DMS153 (cell line): ENCODE measurements at places on chromosomes 12 and 14.

GRCh38 chr14:84749191-84749955 is 780.6 kb upstream of the FLRT2 start:
- DNase-seq: no peak

DNA sequence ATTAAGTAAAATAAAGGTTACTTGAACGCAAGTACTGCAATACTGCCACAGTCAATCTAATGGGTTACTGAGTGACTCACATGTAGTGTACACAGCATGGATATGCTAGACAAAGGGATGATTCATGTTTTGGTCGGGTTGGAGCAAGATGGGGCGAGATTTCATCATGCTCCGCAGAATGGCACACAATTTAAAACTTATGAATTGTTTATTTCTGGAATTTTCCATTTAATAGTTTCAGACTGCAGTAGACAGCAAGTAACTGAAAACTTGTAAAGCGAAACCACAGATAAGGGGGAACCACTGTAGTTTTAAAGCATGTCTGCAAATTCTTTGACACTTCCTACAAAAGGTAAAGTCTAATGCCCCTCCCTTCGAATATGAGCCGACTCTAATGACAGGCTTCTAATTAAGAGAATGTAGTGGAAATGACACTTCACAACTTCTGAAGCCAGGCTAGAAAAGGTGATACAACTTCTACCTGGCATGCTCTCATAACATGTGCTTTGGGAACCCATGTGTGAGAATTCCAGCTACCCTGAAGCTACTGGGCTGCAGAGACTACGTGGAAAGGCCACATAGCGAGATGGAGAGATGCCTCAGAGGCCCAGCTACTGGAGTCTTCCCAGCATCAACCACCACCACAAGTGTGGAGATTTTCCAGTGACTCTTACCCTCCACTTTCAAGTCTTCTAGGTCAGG is 13.9 kb upstream of the TCP11L2 start:
- peak; percentile 9 for DNase-seq

- no peak for DNase-seq
Observed at GRCh38 chr12:14827043-14827442, 13.1 kb upstream of the SMCO3 start.

DNA sequence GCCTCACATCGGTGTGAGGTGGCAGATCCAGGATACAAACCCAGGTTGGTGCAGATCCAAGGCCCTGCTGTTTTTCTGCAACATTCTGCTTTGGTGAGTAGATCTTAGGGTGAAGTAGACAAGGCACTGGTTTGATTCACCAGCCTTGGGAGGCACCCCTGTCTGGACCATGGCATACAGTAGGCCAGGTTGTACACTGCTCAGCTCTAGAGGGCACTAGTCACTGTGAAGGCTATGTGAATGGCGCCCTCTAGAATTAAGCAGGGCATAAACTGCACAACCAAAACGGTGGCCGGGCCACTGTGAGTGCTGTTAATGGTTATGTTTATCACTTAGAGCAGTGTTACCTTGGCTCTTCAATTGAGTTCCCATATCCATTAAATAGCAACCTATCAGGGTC is 280.6 kb upstream of the PWP1 start:
- peak; percentile 38 for DNase-seq

- DNase-seq: no peak
Observed at GRCh38 chr14:87698481-87698880, 294.5 kb downstream of the GALC start.

GRCh38 chr14:94145902-94146527 is 16.6 kb upstream of the IFI27L2 start:
- DNase-seq: peak; percentile 86

- DNase-seq: no peak
Observed at GRCh38 chr14:89196545-89196944, 220.5 kb downstream of the FOXN3 start.

DNA sequence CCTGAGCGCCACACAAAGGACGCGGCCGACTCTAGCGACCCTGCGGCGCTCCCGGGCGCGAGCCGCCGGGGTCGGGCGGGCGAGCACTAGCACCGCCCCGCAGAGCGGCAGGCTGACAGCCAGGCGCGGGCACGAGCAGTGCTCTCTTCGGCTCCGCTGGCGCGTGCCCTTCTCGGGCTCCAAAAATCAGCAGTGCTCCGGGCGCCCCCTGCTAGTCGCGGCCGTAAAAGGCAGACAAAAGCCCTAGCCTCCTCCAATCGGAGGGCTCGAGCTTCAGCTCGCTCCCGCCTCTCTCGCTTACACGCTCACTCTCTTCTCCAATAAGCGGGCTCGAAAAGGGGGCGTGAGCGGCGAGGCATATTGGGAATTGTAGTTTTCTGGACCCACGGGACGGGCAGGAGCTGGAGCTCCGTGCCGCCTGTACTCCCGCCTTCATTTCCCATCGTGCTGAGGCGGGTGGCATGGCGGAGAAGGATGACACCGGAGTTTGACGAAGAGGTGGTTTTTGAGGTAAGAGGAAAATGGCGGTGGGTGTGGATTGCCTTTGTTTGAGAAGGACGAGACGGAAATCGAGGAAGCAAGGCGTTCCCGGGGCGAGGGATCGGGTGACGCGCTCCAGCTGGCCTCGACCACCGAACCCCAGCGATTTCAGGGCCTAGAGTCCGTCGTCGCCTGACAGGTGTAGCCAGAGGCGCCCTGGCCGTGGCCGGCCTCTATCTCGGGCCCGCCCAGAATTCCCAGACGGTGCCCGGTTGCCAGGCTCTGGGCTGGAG is at the start of the genes FGD6 and VEZT:
Gene FGD6, minus strand, starts transcription at position 91 of the 773 bp plus-strand sequence. CDS start 227 bp downstream, outside the sequence.
Gene VEZT, plus strand, starts transcription at position 431 of the 773 bp plus-strand sequence. Its CDS starts 44 bp downstream, at position 475.
- DNase-seq: peak; percentile 99

- no peak for DNase-seq
Observed at GRCh38 chr12:225012-225411, 11.1 kb upstream of the SLC6A12 start.

- DNase-seq: no peak
Observed at GRCh38 chr14:36047912-36048311, 128.6 kb downstream of the PTCSC3 start.

- no peak for DNase-seq
Observed at GRCh38 chr12:130780325-130780724, 58.7 kb downstream of the STX2 start.

GRCh38 chr14:64841121-64841651 is 38.5 kb downstream of the SPTB start:
- no peak for DNase-seq

DNA sequence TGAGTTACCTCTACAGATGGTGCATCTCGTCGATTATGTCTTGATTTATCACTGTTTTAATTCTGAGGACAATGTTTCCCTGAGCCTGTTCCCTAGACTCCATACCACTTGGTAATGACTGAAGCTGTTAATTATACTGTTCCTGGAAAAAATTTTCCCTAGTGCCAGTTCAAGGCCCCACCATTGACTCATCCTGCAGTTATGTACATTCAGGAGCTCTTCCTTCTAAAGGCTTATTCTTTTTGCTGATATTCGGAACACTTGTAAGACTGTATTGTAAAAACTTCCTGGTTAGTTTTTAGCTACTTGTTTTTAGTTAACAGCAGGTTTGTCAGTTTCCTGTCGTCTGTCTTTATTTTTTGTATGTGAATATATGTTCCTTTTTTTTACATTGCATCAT is 30.4 kb upstream of the PPP2R5E start:
- DNase-seq: no peak

DNA sequence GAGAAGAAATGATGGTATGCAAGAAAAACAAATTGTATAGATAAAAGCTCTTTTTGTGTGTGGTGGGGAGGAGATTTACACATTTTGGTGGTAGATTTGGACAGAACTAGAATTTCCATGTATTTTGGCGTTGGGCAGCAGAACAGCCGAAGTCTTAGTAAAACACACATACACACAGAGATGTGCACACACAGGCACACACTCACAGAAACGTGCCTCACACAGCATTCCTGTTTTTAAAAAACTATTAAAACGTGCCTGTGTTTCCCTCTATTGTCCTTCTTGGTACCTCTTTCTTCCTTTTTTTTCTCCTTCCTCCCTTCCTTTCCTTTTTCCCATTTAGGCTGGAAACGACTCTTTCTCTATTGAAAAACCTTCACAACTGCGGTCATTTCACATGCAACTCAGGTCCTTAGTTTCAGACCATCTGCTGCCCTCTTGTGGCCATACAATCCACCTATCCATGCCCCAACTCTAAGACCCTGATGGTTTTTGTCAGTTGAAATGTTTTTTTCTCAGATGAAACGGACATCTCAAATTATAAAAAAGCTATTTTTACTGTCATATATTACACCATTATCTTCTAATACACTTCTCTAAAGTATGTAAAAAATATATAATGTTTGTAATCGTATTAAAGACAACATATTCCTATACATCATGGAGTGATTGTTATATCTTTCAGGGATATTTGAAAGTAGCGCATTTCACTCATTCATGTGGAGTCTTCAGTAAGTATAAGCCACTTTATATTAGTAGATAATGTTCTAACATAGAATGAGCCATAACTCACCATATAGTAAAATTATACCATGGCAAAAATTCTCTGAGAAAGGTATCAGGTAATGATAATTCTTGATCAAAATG is 386.7 kb upstream of the NOVA1 start:
- DNase-seq: peak; percentile 33

DNA sequence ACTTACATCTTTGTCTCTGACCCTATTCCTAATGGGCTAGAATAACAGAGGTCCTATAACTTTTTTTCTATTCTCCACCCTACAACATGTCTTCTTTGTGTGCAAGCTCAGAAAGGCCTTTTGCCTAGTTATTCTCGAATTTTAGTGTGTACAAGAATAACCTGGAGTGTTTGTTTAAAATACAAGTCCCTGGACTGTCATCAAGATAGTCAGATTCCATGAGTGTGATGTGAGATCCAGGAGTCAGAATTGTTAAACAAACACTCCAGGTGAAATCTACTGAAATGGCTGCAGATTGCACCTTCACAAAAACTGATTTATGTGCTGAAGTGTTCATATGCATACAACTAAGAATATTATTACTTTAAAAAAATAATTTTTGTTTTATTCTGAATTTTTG is 114.4 kb upstream of the DIO2 start:
- DNase-seq: no peak

- no peak for DNase-seq
Observed at GRCh38 chr12:89621521-89621920, 87.1 kb downstream of the ATP2B1 start.

- DNase-seq: no peak
Observed at GRCh38 chr12:52924764-52925716, 20.2 kb upstream of the KRT8 start.

DNA sequence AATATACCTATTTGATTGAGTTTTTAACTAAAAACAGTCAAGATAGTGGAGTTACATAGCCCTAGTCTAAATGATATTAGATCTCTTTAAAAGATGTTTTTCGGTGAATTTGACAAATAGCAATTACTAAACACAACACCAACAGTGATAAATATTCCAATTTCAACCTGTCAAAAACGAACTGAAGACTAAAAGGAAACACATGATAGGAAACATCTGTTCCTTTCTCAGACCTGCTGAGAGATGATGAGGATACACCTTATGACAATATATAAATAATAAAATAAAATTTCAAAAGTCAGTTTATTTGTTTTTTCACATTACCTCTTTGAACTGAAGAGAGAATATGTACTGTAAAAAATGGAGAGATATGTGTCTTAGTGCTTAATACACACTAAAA is 232.7 kb downstream of the RASSF9 start:
- no peak for DNase-seq

GRCh38 chr12:10563966-10564365 is 49.4 kb downstream of the MAGOHB start:
- no peak for DNase-seq

DNA sequence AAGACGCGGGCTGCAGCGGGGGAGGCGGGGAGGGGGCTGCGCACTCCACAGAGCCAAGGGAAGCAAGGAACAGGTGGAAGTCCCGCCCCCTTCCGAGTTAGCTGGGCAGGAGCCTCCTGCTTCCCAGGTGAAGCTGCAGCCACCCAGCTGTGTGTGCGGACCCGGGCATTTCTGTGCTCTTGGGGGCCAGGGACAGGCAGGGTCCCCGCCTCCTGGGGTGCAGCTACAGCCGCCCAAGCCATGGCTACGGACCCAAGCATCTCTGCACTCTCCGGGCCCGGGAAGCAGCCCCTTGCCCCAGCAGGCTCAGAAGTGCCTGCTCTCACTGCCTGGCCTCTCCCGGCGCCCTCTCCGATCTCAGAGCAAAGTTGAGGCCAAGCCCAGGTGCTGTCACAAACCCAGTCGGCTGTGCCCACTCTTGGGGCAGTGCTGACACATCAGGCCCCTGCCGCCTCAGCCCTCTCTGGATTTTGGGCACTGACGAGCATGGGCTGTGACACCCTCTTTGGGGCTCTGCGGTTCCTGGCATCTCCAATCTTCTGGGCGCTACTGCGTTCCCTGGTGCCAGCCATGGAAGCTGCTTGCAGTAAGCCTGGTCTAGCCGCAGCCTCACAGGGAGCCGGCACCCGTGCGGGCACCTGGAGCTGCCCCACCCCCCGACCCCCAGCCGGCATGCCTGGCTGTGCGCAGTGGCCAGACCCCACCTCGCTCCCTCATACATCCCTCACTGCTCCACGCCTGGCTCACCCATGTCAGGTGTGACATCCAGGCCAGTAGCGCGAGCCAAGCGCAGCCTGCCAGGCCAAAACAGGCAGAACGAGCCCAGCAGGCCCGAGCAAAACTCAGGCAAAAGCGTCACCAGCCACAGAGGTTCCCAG is 8.5 kb upstream of the MGAT4C start:
- DNase-seq: peak; percentile 41

GRCh38 chr12:93135286-93136239 is 206.5 kb upstream of the EEA1 start:
- DNase-seq: peak; percentile 99

- DNase-seq: no peak
Observed at GRCh38 chr14:22113401-22113800, 439.8 kb upstream of the OR4E1 start.

DNA sequence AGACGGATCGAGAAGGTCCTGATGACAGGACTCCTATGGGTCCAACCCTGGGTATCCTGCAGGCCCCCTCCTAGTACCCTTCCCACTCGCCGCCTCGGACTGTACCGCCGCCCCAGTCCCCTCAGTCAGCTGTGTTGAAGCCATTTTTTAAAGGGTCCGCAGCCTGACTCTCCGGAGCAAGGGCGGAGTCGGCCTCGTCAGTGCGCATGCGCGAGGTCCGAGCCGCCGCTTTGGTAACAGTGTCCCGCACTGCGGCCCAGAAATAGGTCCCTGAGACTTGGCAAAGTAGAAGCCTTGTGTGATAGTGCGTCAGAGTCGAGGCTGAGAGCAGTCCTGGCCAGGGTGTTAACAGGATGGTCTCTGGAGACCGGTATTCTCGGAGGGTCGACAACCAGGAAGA is 769.0 kb upstream of the ALG10B start:
- no peak for DNase-seq

- DNase-seq: peak; percentile 84
Observed at GRCh38 chr12:107131832-107132616, 38.7 kb upstream of the CRY1 start.

DNA sequence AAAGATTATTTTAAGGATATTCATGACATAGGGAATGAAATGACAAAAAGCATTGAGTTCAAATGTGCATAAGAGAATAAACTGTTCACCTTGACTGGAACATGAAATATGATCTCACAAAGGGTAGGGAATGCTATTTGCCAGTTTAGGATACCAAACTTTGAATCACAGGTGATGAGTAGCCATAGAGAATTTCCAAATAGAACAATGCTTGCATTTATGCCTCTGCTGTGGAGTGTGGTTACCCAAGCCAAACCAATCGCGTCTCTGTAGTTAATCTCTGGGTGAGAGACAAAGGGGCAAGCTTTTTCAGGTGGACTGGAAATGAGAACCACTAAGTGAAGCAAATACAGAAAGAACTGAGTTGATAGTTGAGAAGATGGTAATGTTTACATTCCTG is 371.1 kb upstream of the RPL10L start:
- no peak for DNase-seq
